ENCODE measurements at places on chromosomes 7 and 10.

- no peak for DNase-seq
These were observed 72.9 kb upstream of the KIAA1217 start for GRCh38 chr10:24136070-24136469.

DNA sequence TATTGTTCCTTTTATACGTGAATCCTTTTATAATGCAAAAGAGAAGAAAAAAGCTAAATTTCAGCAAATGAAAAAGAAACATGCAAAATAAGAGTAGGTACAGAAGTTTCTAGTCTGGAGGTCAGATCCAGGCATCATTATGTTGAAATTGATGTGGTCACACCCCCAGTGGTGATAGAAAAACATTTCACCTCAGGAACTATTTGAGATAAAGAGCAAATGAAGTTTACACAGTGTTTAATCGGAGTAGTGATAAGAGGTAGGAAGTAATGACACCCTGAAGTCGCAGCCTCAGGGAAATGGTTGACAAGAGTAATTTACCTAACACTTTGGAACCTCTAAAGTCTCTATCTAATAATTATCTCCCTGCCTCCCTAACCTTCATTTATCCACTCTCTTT, 536.0 kb upstream of the STEAP1 start:
- no peak for DNase-seq

- DNase-seq, result no peak
These were observed 293.8 kb upstream of the SHH start for GRCh38 chr7:156106107-156106426.

GRCh38 chr7:18855796-18856195, 261.6 kb downstream of the TWIST1 start:
- DNase-seq, result no peak

DNA sequence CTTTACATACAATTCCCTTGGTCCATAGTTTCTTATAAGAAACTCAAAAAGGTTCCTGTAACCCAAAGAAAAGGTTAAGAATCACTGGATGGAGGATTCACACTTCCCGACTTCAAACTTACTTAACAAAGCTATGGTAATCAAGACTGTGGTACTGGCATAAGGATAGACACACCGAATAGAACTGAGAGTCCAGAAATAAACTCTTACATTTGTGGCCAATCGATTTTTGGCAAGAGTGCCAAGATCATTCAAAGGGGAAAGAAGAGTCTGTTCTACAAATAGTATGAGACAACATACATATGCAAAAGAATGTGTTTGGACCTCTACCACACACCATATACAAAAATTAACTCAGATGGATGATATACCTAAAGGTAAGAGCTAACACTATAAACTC, 32.8 kb downstream of the KDM7A start:
- DNase-seq, result no peak

- DNase-seq, result no peak
These were observed 33.4 kb downstream of the DCLRE1A start for GRCh38 chr10:113820507-113820906.

DNA sequence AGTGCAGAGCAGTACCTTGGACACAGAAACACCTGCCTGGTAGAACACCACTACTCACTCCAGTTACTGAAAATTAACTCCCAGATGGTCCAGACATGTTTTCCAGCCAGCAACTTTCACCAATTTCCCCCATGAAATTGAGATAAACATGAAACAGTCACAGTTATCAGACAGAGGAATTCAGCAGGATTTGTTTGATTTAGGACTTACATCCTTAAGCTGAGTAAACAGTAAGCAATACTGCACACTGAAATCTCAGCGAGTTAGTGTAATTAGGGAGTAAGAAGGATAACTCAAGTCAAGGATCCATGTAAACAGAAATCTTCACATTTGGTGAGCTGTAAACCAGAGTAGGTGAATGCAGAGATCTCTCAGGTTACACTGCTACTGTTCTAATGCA, 353.5 kb downstream of the ELMO1 start:
- DNase-seq, result no peak

DNA sequence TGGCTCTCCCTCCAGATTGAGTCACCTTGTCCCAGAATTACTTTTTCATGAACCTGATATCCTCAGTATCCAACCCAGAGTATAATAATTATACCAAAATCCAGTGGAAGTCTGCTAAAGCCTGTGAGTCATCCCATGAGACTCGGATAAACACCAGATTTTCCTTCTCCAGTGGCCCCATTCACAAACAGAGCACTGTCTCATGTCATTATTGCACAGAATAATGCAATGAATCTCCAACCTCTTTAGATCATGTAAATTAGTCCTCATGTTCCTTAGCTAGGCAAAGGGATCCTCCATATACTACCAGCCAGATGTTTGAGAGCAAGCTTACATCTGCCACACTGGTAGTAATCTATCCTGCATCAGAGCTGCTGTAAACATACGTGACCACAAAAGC, 89.0 kb downstream of the AMPH start:
- DNase-seq, result no peak

DNA sequence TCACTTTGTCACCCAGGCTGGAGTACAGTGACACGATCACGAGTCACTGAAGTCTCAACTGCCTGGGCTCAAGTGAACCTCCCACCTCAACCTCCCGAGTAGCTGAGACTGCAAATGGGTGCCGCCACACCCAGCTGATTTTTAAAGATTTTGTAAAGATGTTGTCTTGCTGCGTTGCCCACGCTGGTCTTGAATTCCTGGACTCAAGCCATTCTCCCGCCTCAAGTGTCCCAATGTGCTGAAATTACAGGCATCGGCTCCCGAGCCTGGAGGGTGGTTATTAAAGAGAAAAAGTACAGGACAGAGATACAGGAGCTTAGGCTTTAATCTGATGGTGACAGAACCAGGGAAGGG, 55.1 kb downstream of the KCTD7 start:
- DNase-seq, result no peak
